NAMALWA (cell line): ENCODE measurements at places on chromosomes 7 and 10.

DNA sequence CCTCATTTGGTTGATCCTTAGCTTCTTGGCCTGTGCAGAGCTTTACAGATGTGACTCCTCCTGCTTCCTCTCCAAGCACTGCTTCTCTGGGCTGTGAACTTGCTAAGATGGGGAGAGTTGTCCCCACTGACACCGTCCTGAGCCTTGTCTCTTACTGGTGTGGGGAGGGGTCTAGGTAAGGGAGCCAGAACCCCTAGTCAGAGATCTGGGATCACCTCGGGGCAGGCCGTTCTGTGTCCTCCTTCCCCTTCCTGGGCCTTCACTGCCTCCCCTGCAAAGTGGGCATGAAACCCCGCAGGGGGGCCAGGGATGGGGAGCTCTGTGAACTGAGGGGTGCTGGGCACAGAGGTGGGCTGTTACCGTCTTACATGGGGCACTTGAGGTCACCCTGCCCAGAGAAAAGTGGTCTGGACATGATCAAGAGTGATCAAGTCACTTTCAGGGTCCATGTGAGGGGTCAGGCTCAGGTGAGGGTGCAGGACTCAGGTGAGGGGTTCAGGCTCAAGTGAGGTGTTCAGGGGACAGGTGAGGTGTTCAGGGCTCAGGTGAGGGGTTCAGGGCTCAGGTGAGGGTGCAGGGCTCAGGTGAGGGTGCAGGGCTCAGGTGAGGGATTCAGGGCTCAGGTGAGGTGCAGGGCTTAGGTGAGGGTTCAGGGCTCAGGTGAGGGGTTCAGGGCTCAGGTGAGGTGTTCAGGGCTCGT is 86.2 kb downstream of the ADCY1 start:
- DNase-seq: no peak

GRCh38 chr7:148492157-148492860 is 98.3 kb upstream of the C7orf33 start:
- DNase-seq: no peak

DNA sequence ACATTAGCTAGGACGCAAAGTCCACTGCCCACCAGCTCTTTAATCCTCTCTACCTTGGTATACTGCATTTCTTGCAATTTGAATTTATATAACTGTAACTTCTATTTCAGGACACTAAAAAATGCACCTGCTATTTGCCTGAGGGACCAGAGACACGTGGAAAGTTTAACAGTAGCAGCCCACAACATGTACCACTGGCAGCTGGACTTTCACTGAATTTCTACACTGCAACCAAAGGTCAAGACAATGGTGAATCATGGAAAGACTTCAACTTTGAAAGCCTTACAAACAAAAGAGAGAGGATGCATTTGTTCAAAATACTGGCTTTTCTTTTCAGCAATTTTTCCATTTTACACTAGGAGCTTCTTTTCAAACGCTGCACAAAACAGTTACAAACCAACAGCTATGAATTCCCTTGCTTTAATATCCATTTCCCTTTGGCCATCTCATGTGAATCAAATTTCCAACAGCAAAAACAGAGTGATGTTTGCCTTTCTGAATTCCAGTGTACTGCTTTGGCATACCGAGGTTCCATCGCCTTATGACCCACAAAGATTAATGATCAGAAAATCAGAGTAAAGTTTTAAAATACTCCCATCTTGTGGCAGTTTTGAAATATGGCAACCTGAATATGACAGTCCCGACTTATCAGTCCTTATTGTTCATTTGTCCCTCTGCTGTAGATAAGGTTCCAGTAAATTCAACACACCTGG is 29.9 kb upstream of the HNRNPH3 start:
- DNase-seq: peak; percentile 88

DNA sequence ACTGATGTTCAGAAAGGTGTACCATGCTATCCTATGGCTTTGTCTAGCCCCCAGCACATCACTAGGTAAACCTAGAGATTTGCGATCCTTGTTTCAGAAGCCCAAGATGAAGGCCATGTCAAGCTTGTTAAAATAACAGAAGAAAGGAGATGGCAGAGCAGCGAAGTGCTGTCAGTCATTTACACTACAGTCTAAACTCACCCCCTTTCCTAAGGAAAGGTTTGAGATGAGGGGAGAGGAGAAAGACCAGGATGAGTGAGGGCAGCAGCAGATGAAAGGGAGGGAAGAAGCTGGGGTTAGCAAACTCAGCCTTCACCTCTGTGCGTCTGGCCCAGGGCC is 74.8 kb downstream of the PROSER2 start:
- no peak for DNase-seq

DNA sequence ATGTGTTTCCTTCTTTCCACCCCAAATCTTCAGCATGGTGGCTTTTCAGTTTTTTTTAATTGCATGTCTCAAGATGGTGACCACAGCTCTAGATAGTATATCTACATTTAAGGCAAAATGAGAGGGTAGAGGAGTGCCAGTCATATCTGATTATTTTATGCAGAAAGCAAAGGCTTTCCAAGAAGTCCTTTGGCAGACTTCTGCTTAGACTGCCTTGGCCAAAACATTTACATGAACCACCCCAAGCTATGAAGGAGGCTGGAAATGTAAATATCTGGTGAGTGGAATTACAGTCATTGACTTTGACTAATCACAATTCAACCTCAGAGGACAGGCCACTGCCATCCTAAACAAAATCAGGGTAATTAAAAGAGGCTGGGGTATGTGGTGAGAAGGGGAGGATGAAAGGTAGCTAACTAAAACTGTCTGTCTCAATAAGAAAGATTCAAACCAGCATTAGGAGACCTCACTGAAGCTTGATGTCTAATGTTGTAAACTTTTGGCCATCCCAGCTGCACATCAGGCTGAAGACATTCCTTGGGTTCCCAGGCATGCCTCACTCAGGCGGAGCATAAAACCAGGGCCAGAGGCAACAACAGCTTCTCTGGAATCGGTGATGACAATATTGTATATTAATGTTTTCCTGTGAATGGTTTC is 53.4 kb downstream of the PPP1R3C start:
- DNase-seq: no peak

DNA sequence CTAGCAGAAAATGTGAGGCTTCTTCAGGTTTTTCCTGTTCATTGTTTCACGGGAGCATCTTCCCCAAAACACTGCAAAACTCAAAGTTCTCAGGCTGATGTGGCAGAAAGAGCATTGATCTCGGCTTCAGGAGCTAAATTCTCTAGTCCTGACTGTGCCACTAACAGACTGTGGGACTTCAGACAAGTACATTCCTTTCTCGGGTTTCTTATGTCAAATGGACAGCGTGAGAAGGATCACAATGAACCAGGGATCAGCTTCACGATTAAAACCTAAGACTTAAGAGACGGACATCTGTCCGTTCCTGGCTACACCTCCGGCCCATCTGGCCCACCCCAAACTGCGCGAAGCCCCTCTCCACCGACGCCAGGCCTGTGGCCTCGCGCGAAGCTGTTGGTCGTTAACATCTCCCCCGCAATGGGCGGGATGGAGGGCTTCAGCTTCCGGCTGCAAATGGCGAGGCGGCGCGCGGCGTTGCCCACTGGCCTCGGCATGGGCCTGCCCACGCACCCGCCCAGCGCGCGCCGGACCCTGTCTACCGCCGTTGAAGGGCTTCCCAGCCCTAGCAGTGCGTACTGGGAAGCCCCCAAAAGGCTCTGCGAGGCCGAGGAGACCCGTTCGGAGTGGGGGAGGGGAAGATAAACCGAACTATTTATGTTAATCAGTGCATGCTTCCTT is 549 bp upstream of the DDX50 start:
- DNase-seq: no peak
